Progenitor cell of endocrine pancreas (in vitro differentiated cells): ENCODE measurements at places on chromosomes 12 and 14.

DNA sequence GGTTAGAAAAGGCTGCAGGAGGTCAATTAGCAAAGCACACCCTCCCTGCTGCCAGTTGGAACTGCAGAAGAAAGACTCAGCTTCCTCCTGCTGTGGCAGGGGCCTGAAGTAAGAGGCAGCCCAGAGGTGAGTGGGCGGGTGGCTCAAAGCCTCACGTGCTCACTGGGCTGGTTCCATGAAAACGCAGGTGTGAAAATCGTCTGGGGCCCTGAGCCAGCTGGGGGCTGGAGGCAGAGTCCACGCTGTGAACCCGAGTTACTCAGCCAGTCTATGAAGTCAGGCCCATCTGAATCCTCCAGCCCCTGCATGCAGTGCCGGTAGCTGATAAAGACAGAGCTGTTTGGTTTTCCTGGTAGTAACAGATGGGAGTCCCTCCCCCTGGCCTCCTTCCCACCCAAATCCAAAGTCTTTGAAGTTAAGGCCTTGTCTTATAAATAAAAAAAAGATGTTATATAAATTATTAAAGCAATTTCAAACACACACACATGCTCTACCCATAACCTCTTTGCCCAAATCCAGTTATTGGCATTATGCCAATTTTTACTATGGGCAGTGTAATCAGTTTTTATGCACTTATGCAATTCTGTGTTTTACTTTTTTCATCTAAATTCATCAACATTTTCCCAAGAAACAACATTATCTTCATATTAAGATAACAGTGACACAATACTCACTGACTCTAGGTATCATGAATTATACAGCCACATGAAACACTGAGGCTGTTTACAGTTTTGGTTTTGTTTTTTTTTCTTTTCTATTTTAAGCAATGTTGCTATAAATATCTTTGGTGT lies 57.9 kb upstream of the PNMA1 start:
- no peaks in the 10 kb centered on the region for H3K27me3 ChIP-seq
- DNase-seq = no peak
- no peak overlapping the region for H3K4me3 ChIP-seq
- H3K36me3 ChIP-seq = no peaks in the 10 kb centered on the region
- H3K4me1 ChIP-seq = peaks cover 24% of the 10 kb centered on the region

DNA sequence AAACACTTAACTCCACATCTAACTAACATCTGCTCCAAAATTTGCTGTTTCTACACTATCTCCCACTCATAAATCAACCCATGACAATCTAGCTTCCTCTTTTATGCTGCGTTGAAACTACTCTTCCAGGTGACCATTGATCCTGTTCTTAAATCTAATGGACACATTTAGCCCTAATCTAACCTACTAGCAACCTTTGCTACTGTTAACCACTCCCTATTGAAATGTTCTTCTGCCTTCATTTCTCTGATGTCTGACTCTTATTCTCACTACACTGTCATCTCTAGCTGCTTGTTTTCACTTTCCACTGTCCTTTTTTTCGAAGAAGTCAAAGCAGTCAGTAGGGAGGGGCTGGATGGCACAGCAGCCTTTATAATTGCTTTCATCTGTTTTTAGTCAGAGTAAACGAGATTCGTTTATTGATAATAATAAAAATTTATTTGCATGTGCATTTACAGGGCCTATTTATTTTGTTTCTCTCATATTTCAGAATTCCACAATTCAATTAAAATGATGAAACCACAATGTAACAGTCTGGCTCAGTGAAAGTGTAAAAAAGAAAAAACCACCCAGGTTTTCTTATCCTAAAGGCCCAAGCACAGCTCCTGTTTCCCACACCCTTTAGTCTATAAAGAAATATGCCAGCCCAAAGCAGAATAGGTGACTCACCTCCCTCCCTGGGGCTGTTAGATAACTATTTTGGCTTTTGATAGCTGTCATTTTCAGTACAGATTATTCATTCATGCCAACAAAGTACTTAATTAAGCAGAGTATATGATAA lies 44.9 kb downstream of the ATP2B1 start:
- no peaks in the 10 kb centered on the region for H3K27me3 ChIP-seq
- peaks cover 13% of the 10 kb centered on the region for H3K36me3 ChIP-seq
- H3K27ac ChIP-seq = peak overlapping the region; percentile 11
- no peak for DNase-seq
- H3K4me3 ChIP-seq = no peak overlapping the region
- H3K4me1 ChIP-seq = peaks cover 44% of the 10 kb centered on the region

GRCh38 chr12:91857813-91858542 lies 287.7 kb downstream of the BTG1 start:
- peak overlapping the region; percentile 70 for H3K27ac ChIP-seq
- peaks cover 5% of the 10 kb centered on the region for H3K4me1 ChIP-seq
- no peaks in the 10 kb centered on the region for H3K36me3 ChIP-seq
- no peaks in the 10 kb centered on the region for H3K27me3 ChIP-seq
- no peak overlapping the region for H3K4me3 ChIP-seq

DNA sequence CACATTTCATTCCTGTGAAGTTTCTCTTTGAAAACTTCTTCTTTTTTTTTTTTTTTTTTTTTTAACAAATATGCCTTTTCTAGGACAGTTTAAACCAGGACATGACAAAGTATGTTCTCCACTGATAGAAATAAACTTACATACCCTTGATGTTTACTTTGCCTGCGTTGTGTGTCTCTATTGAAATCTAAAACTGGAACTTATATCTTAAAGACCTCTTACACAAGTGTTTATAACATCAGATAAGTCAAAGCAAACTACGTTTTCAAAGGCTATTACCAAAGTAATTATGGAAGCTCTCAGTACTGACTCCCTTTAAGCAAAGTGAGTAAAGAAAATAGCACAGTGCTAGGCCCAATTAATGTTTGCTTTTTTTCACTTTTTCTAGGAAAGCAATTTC lies 30.6 kb upstream of the ISM2 start:
- no peaks in the 10 kb centered on the region for H3K4me1 ChIP-seq
- H3K27me3 ChIP-seq = no peaks in the 10 kb centered on the region
- no peak for DNase-seq
- peaks cover 8% of the 10 kb centered on the region for H3K36me3 ChIP-seq

GRCh38 chr12:28409892-28410291 lies 219.6 kb downstream of the CCDC91 start:
- no peaks in the 10 kb centered on the region for H3K4me1 ChIP-seq
- DNase-seq = no peak
- no peak overlapping the region for H3K4me3 ChIP-seq
- H3K27me3 ChIP-seq = no peaks in the 10 kb centered on the region
- H3K36me3 ChIP-seq = peaks cover 21% of the 10 kb centered on the region

DNA sequence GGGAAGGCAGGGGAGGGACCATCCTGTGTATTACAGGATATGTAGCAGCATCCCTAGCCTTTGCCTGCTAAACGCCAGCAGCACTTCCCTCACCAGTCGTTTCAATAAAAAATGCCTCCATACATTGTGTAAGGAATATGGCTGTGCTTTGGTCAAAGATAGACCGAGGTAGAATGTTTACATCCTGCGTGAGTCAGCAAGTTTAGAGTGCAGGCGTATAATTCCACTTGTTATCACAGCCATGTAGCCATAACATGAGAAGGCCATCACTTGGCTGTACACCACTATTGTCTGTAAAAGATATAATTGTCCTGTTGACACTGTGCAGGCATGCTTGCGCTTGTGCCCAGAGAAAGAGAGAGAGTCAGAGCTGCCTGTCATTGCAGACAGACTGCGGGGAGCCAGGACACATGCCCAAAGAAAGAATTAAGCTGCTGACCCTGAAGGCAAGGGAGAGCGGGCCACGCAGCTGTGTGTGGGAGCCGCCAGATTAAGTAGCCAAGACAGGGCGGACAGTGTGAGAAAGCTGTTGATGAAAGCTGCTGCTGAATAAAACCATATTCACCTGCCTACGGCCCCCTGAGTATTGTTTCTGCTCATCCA lies 68.4 kb downstream of the CRACR2A start:
- no peaks in the 10 kb centered on the region for H3K4me1 ChIP-seq
- no peak for DNase-seq
- peaks cover 7% of the 10 kb centered on the region for H3K27me3 ChIP-seq
- no peak overlapping the region for H3K4me3 ChIP-seq

DNA sequence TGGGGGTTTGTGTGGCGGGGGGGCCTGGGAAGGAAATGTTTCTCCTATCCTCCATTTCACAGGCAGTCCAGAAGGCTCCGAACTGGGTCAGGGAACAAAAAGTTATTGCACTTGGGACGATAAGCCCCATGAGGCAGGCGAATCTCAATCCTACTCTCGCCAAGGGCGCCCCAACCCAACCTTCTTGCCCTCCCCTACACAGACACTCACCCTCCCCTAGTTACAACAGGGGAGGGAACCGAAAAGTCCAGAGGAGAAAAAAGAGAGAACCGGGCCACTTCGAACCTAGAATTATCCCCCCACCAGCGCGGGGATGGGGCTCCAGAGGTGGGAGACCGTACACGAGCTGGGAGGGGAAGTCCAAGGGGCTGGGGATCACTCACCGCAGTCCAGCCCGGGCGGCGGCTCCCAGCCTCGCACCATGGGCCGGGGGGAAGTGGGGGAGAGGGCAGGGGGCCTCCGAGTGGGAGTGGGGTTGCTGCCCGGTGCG lies 357 bp downstream of the HOMEZ start:
- no peak for DNase-seq
- H3K27ac ChIP-seq = peak overlapping the region; percentile 93
- peak overlapping the region; percentile 87 for H3K4me3 ChIP-seq
- H3K36me3 ChIP-seq = no peaks in the 10 kb centered on the region
- no peaks in the 10 kb centered on the region for H3K27me3 ChIP-seq
- peaks cover 8% of the 10 kb centered on the region for H3K4me1 ChIP-seq

DNA sequence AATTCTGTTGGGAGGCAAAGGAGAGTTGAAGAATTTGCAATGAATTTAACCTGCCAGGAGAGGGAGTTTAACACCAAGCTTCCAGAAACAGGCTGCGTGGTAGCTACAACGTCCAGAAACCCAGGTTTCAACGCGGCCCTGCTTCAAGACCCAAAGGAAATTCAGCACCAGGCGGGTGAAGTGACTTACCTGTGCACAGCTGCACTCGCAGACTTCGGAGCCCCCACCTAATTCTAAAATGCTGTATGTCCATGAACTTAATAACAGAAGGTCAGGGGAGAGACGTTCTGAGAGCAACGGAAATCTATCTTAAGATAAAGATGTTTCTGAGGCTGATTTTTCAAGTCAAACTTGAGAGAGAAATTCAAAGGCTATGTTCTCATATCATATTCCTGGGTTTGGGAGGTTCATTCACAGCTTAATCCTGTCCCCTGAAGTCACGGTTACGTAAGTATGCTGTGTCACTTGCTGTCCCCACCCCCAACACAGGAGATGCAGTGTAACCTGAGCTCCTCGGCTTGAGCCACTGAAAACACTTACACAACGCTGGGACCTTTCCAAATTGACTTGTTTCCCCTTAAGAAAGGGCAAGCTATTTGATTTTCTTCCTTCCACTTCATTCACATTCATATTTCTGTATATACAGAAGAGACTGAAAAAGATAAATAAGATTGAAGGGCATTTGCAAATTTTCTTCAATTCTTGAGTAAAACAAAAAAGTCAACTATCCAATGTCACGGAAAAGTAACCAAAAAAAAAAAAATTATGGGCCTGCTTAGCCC lies 22.7 kb downstream of the CLIP1 start:
- H3K27ac ChIP-seq = peak overlapping the region; percentile 99
- peaks cover 22% of the 10 kb centered on the region for H3K4me1 ChIP-seq
- peaks cover 5% of the 10 kb centered on the region for H3K36me3 ChIP-seq
- no peaks in the 10 kb centered on the region for H3K27me3 ChIP-seq
- peak; percentile 14 for DNase-seq

DNA sequence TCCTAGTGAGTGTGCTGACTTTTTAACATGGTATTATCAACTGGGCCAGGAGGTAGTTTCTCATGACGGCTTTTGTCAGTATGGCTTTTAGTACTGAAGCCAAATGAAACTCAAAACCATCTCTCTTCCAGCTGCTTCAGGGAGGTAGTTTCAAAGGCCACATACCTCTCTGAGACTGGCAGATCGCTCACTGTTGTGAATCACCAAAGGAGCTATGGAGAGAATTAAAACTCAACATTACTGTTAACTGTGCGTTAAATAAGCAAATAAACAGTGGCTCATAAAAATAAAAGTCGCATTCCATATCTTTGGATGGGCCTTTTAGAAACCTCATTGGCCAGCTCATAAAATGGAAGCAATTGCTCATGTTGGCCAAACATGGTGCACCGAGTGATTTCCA lies 141.1 kb downstream of the HMGA2 start:
- no peak overlapping the region for H3K27ac ChIP-seq
- no peak for DNase-seq
- H3K27me3 ChIP-seq = no peaks in the 10 kb centered on the region
- H3K36me3 ChIP-seq = peaks cover 35% of the 10 kb centered on the region

- no peaks in the 10 kb centered on the region for H3K27me3 ChIP-seq
- peaks cover 20% of the 10 kb centered on the region for H3K36me3 ChIP-seq
- H3K4me1 ChIP-seq = no peaks in the 10 kb centered on the region
- no peak for DNase-seq
- no peak overlapping the region for H3K27ac ChIP-seq
These were observed 28.5 kb upstream of the GALNT16 start for GRCh38 chr14:69231486-69231885.

GRCh38 chr12:25755136-25755970 lies 202.3 kb upstream of the LMNTD1 start:
- peaks cover 23% of the 10 kb centered on the region for H3K4me1 ChIP-seq
- DNase-seq = no peak
- H3K27ac ChIP-seq = peak overlapping the region; percentile 17
- H3K27me3 ChIP-seq = no peaks in the 10 kb centered on the region
- H3K4me3 ChIP-seq = no peak overlapping the region

- DNase-seq = no peak
- peaks cover 9% of the 10 kb centered on the region for H3K27me3 ChIP-seq
- H3K36me3 ChIP-seq = no peaks in the 10 kb centered on the region
- no peak overlapping the region for H3K4me3 ChIP-seq
- no peak overlapping the region for H3K27ac ChIP-seq
These were observed 148.6 kb upstream of the TMEM260 start for GRCh38 chr14:56431013-56431412.
